ENCODE measurements at places on chromosomes 13 and 19. TPM values are rescaled to one million over a fixed set of nuclear protein-coding genes. Genes with fewer than 3 reads are reported as not detected.

DNA sequence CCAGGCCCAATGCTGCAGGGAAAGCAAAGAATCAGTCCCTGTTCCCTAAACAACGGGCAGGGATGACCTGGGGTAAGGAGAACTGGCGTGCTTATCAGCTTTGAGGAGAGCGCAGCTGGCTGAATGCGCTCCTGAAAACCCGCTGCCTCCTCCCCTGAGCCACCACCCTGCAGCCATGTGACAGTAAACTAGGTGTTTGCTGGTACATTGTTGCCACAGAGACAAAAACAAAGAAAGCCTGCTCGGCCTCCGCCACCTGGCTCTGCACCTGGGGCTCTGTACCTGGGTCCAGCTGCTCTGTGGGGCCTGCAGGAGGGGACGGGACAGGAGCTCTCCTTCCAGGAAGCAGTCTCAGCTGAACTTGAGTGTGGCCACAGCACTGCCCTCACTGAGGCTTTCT, 21.8 kb downstream of the MCF2L start:
- DNase-seq, result no peak

Gene C13orf42
- 0.29 TPM for polyA plus RNA-seq

Gene GPR12
- polyA plus RNA-seq, result not detected

DNA sequence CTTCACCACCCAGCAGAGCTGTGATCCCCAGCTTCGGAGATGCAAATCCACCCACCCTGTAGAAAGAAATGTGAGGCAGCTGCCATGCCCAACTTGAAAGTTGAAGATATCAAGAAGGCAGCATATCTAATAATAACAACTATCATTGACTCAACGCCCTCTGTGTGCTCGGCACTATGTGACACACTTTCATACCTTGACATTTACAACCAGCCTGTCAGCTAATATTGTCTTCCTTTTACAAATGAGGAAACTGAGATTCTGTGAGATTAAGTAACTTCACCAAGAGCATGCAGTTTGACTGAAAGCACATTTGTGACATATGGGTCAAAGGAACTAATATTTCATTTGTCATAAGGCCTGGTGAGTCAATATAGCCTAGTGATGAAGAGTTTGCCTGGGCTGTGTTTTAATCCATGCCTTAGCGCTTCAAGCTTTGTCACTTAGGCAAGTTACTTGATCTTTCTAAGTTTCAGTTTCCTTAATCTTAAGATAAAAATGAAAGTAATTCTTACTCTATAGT, 137.0 kb downstream of the FLT1 start:
- DNase-seq, result no peak

GRCh38 chr19:15010501-15011300, 31.0 kb upstream of the SLC1A6 start:
- no peak for DNase-seq

Gene CNFN
- polyA plus RNA-seq, result 0.70 TPM

Gene TSHZ3
- 11.9 TPM for polyA plus RNA-seq

- no peak for DNase-seq
Observed at GRCh38 chr19:49151267-49152118, 3.7 kb downstream of the HRC start.

Gene FAM124A
- 4.6 TPM for polyA plus RNA-seq

GRCh38 chr19:45151821-45152503, 8.8 kb downstream of the NKPD1 start:
- DNase-seq, result no peak

Gene ATP8B3
- 0.52 TPM for polyA plus RNA-seq

DNA sequence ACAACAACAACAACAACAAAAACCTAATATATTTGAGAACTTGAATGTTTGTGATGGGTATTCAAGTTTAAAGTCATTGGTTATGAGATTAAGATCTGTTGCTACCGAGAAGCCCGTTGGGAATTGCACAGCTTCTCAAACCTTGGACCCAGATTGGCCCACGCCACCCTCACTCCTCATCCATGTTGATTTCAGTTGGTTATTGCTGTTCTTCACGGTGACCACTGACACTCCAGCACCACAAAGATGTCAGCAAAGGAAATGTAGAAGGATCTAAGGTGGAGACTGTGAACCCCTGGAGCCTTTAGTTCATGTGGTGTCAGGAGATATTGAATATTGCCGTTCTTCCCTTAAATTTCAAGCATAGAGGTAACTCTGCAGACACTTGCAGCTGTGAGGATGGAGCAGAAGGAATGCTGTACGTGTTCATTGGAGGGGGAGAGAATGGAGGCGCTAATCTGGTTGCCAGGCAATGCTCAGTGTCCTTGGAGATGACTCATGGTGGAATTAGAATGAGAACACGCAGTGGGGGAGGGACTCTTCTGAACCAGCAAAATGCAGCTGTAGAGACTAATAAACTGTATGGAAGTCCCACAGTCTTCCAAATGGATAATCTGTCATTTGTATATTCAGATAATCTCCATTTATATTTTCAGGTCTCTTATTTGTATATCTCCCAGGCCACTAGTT, 20.8 kb upstream of the ZNF835 start:
- no peak for DNase-seq

Gene LILRB1
- 1.5 TPM for polyA plus RNA-seq

Gene FAM216B
- polyA plus RNA-seq, result not detected

GRCh38 chr13:32056316-32056715, 24.7 kb downstream of the FRY start:
- DNase-seq, result no peak

Gene GAPDHS
- not detected for polyA plus RNA-seq

DNA sequence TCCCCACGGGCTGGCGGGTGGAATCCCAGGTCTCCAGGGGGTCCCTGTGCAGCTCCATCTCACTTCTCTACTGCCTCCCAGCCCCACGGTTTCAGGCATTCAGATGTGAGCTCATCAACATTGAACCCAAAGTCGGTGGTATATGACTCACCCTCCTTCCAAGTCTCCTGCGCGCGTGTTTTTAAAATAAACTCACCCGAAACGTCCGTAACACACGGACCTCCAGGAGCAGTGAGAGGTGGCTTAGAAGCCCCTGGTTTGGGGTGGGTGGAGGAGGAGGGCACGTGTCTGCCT, 14.0 kb upstream of the CRTC1 start:
- no peak for DNase-seq

Gene LILRA1
- polyA plus RNA-seq, result 0.46 TPM

DNA sequence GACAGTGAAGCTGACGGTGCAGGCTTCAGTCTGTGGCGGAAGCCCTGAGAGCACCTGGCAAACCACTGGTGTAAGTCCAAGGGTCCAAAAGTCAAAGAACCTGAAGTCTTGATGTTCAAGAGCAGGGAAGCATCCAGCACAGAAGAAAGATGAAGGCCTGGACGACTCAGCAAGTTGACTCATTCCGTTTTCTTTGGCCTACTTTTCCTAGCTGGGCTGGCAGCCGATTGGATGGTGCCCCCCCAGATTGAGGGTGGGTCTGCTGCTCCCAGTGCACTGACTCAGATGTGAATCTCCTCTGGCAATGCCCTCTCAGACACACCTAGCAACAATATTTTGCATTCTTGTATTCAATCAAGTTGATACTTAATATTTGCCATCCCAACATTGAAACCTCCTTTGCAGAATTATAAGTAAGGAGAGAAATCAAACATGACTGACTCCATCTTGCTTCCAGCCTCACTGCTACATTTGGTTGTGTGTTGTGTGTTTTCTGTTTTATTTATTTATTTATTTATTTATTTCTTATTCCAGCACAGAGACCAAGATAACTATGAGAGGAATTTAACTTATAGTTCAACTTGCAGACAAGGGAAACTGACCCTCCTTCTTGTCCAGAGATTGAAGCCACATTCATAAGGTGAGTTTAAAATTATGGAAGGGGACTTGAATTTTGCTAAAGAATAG, 32.8 kb downstream of the IGFL2 start:
- DNase-seq, result no peak

DNA sequence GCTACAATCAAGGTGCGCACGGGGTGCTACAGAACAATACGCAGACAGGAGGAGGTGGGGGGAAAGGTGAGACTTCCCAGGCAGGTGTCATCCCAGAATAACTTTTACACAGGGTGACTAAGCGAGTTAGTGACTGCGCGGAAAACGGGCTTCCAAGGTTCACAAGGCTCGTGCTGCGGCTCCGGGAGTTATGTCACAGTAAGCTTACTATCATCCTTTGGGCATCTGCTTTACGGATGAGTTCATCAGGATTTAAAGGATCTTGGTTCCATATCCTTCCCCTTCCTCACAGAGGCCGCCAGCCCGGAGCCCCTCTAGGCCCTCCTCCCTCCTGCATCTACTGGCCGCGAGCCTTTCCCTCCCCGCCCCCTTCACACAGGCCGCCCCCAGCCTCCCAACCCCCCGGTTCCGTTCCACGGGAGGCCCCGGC, 474 bp upstream of the IFT88 start:
- peak; percentile 62 for DNase-seq

- no peak for DNase-seq
Observed at GRCh38 chr13:50951366-50951765, 41.8 kb downstream of the RNASEH2B start.

Gene EFNB2
- 37.8 TPM for polyA plus RNA-seq

Gene KLK7
- 4.2 TPM for polyA plus RNA-seq

Gene SH2D3A
- polyA plus RNA-seq, result 8.0 TPM

- no peak for DNase-seq
Observed at GRCh38 chr13:30618186-30618929, 638 bp downstream of the USPL1 start.

GRCh38 chr13:67519356-67519755, 289.2 kb upstream of the PCDH9 start:
- DNase-seq, result no peak

DNA sequence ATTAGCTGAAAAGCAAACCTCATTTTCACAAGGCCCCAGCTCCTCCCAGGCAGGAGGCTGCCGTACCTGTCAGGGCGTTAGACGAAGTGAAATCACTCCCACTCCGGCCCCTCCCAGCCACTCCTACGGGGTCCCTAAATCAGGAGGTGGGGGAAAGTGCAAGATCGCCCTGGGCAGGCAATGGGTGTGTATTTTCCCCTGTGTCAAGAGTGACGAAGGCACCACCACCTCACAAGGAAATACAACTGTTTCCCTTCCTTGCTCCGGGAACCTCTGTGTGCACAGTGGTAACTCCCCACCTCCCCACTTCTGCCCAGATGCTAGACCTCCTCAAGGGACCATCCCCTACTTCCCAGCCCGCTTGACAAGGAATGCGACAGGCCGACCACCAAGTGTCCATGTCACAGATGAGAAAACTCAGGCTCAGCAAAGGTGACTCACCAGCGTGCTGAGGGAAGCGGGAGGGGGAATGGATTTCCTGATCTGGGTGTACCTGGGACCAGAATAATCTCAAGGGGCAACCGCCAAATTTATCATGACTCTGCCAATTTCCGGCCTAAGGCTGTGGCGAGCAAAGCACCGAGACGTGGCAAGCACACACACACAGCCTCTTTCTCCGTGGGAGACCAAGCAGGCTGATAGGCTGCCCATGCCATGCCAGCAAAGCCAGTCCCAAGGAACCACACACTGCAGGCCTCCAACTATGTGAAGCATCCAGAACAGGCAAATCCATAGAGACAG, 7.3 kb downstream of the PPP6R1 start:
- no peak for DNase-seq

Gene KLF12
- 48.6 TPM for polyA plus RNA-seq

GRCh38 chr13:75938811-75939560, 302.9 kb downstream of the LMO7 start:
- no peak for DNase-seq

Gene HCN2
- 0.74 TPM for polyA plus RNA-seq

Gene NLRP7
- not detected for polyA plus RNA-seq

DNA sequence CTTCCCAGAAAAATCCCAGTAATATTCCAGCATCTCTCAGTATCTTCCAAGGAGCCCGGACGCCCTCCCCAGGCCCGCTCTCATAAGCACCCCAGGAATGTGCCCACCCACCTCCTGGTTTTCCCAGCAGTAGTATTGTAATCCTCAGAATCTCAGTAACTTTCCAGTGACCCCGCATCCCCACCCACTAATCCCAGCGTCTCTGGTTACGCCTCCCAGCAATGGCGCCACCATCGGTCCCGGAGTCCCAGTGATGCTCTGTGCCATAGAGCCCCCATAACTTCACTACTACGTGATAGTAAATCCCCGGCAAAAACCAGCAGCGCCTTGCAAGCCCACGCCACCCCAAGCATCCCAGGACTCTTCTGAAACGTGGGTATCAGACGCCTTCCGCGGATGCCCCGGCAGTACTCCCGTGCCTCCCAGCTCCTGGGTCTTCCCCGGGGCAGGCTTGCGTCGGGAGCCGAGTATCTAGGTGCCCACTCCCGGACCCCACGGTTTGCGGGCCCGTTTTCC, 928 bp upstream of the PNPLA6 start:
- no peak for DNase-seq

- DNase-seq, result no peak
Observed at GRCh38 chr13:22076658-22077057, 405.8 kb downstream of the FGF9 start.

Gene GIPC1
- 63.9 TPM for polyA plus RNA-seq

Gene SBK2
- polyA plus RNA-seq, result 0.36 TPM

DNA sequence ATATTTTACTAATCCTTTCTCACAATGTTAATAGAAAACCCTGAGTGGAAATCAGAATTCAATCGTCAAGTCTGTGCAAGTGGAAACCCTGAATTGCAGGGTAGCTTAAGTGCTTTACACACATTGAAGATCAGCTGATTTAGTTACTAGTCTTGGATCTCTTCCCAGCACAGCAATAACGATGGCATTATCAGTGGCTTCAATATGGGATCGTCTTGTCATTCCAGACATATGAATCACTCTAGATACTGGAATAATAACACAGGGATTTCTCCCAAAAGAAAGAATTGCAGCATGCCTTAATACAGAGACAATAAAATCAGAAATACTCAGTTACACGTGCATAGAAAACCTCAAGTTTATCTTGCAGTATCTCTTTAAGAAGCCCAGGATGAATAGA, 12.6 kb upstream of the METTL21C start:
- DNase-seq, result no peak

Gene STOML3
- polyA plus RNA-seq, result 0.13 TPM

DNA sequence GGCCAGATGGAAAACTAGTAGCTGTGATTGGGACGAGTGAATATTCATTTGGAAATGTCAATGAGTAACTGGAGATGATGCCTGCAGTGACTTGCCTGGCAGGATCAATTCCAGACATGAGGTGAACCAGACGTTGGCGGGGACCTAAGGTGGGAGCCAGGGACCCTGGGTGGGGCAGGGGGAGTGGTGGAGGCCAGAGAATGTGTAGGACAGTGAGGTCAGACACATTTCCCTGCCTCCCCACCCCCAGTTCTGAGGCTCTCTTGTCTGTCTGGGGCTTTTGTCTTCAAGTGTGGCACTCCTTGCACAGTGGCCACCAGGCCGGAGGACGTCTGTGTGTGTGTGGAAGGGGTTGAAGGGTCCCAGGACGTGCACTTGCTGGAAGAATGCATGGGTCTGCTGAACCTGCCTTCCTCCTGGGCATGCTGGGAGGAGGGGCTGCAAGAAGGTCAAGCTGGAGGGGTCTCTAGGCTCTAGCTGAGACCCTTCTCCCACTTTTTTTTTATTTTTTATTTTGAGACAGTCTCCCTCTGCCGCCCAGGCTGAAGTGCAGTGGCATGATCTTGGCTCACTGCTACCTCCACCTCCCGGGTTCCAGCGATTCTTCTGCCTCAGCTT, 51.6 kb downstream of the CHST8 start:
- no peak for DNase-seq
